ENCODE measurements at places on chromosomes 4 and X. TPM values are rescaled to one million over a fixed set of nuclear protein-coding genes. Genes with fewer than 3 reads are reported as not detected.

DNA sequence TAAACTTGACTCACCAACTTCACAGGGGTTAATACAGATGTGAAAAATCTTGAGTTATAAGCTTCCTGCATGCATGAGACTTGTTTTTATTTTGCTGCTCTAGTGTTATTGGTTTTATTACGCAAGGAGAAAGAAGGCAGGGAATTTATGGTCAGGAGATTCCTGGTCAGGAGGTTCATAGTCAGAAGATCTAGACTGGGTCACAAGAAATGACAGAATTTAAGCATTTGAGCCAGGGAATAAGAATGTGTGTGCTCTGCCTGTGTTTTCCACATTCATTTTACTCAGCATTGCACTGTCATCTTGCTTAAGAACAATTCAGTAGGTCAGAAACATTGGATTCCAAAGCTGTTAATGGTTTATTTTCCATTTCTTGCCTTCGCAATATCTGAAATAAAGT is 2522.1 kb downstream of the ARAP2 start:
- no peak for DNase-seq

- no peak for DNase-seq
These were observed 6.3 kb upstream of the PPP2R2C start for GRCh38 chr4:6478546-6479220.

BBS12 gene
- 10.6 TPM for total RNA-seq

ADH1C gene
- total RNA-seq: 0.59 TPM

DNA sequence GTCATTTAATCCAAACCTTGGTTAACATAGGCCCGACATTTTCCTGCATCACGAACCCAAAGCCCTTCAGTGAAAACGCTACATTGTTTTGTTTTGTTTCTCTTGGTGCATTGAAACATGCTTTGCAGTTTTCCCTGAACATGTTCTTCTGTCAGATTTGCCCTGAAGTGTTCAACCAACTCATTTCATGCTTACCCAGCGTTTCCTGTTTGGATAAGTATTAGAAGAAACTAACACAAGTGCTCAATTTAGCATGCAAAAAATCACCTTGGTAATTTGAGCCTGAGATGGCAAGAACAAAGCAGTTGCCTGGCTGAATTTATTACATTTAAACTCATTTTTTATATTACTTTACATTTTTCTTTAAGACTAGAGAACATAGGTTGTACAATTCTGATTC is 160.1 kb upstream of the VCX3A start:
- DNase-seq: peak; percentile 49

MGAT4D gene
- total RNA-seq: not detected

DNA sequence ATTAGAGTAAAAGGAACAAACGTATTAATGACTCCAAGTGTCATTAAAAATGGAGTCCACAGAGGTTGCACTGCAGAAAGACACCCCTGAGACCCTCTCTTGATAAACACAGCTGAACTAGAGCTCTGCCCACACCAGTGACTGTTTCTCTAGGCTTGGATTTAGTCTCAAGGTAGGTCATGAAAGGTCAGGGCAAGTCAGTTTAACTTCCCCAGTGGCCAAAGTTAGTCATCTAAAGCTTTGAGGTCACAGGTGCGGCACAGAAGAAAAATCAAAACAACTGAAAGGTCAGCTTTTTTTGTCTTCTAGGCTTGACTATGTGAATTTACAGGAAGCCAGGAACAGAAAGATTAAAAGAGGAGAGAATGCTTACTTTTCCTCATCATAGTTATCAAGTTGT is 749.6 kb downstream of the RAB28 start:
- no peak for DNase-seq

- DNase-seq: no peak
These were observed 52.7 kb upstream of the TET2 start for GRCh38 chr4:105093975-105094374.
